Aorta (tissue), 5 donors: ENCODE measurements at places on chromosomes 1 and 21. TPM values are rescaled to one million over a fixed set of nuclear protein-coding genes. Genes with fewer than 3 reads are reported as not detected.

The PLD5 gene
- polyA plus RNA-seq = 4.5 TPM

DNA sequence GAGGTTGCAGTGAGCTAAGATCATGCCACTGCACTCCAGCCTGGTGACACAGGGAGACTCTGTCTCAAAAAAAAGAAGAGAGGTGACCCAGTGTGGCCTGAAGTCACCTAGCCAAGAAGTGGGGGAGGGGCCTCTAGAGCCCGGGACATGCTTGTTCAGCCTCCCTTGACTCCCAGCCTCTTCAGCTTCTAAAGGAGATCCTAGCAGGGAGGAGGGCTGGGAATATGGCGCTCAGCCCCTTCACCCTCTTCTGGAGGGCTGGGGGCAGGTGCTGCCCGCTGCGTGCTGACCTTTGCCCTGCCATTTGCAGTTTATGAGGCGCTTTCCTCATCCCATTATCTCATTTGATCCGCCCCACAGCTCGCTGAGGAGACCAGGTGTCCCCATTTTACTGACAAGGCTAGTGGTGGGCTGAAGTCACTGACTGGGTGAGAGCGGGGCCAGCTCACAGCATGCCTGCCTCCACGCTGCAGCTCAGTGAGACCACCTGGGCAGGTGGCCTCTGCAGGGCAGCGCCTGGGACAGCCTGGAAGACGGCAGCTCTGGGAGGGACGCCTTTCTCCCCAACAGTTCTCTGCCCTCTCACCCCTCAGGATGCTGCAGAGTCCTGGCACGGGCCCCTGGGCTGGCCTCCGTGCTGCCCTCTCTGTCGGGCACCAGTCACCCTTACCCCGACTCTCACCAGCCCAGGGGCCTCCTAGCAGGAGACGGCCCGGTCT lies 7.5 kb downstream of the ELF3 start:
- DNase-seq = no peak

The SLAMF9 gene
- polyA plus RNA-seq = not detected

DNA sequence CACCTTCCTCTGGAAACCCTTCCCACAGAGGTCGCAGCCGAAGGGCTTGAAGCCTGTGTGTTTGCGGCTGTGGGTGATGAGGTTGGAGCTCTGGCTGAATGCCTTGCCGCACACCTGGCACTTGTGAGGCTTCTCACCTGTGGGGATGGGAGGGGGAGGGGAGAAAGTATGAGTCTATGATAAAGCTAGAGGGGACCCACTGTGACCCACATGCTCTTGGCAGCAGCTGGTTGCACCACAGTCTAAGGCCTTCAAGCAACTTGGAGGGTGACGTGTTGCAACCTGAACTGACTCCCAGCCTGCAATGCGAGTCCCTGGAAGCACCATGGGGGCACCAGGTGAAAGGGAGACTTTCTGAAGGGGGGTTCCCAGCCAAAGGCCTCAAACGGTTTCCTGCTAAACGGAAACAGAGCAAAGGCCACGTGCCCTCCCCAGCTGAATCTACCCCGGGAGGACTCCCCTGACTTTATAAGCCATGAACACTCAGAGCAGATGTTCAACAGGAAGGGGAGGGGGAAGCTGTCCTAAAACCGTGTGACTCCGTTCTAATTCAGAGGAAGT lies 10.6 kb downstream of the GFI1 start:
- no peak for DNase-seq

GRCh38 chr21:46083791-46084561 lies 13.9 kb upstream of the COL6A2 start:
- no peak for DNase-seq

DNA sequence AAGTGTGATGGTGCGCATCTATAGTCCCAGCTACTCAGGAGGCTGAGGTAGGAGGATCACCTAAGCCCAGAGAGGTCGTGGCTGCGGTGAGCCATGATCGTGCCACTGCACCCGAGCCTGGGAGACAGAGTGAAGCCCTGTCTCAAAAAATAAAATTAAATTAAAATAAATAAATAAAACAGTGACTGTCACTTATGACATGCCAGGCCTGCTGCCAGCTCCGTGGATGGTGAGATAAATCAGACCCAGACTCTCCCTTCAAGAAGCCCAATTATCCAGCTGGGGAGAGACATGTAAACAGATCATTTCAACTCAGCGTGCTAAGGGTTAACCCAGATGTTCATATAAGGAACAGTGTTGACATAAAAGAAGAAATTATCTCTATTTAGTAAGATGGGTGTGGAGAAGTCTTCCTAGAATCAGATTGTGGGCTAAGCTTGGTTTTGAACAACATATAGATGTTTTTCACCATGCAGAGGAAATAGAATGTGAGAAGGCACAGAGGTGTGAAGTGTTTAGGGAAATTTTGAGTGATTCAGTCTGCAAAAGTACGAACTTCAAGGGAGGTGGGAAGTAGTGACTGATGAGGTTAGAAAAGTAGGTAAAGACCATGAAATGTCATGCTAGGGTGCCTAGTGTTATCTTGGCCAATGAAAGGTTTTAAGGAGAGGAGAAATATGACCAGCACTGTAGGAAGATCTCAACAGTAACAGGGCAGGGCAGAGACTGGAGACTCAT lies 18.3 kb downstream of the YARS1 start:
- DNase-seq = no peak

DNA sequence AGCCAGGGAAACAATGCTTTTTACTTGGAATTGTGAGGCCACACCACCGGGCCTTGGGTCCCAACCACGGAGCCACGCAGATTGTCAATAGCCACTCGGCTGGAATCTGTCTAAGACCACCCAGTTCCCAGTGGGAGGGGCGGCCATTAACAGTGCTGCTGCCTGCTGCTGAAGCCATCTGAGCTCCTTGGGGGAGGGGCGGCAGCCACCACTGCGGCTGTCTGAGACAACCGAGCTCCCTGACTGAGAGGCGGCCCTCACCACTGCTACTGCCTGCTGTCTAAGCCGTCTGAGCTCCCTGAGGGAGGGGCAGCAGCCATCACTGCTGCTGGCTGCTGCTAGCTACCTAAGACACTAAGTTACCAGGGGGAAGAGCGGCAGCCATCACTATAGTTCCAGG lies 64.3 kb downstream of the DMRTA2 start:
- DNase-seq = no peak

GRCh38 chr1:16120940-16121410 lies 34.9 kb downstream of the EPHA2 start:
- no peak for DNase-seq

- peak; percentile 88 for DNase-seq
These were observed 14.0 kb downstream of the NES start for GRCh38 chr1:156663178-156663577.

DNA sequence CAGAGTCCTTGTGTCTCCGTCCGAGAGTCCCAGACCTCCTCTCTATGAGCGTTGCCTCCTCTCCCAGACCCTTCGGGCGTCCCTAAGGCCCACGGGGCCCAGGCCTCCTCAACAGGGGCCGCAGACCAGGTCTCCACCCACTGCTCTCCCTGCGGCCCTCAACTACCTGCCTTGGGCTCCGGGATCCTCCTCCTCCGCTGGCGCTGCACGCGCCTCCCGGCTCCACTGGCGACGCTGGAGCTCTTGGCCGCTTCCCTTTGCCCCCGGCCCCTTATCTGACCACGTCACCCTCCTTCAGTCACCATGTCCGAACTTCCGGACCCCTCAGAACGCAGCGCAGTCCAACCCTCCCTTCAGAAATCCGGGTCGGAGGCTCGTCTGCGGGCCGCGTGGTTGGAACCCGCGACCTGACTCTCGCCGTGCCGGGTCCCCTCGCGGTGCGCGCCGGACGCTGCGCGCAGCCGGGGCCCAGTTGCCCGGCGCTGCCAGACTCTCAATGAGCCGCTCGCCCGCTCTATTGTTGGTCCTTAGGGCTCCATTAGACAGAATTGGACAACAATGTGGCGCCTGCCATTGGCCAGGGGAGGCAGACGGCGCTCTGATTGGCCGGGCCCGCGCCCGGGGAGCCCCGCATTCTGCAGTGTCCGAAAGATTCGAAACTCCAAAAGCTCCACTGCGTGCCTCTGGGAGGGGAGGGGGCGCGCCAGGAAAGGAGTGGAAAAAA lies at the start of gene DMRTA2:
DMRTA2 (minus strand) TSS at position 498 of the 724 bp plus-strand sequence. CDS start 1,907 bp downstream, outside the sequence.
- no peak for DNase-seq

The LCE7A gene
- not detected for polyA plus RNA-seq

DNA sequence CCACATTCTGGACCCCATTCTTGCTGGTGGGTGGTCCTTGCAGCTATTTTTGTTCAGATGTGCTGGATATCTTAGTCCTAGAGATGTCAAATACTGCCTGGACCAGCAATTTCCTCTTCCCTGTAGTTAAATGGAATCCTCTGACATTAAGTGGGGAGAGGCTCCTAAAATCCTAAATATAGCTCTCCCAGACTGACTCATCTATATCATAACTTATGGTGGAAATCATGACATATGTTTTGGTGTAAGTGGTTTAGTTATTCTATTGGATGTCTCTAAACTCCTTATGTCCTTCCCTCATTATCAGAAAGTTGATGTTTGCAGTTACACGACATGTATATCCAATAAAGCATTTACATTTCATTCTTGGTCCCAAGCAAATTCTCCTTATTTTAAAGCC lies 73.1 kb downstream of the KCNJ6 start:
- DNase-seq = no peak

GRCh38 chr1:82377201-82377884 lies 576.6 kb downstream of the ADGRL2 start:
- DNase-seq = no peak

The DENND2C gene
- 0.25 TPM for polyA plus RNA-seq

The UBE2U gene
- not detected for polyA plus RNA-seq

The GPR25 gene
- not detected for polyA plus RNA-seq

- no peak for DNase-seq
These were observed 62.1 kb downstream of the SKI start for GRCh38 chr1:2290171-2290578.

DNA sequence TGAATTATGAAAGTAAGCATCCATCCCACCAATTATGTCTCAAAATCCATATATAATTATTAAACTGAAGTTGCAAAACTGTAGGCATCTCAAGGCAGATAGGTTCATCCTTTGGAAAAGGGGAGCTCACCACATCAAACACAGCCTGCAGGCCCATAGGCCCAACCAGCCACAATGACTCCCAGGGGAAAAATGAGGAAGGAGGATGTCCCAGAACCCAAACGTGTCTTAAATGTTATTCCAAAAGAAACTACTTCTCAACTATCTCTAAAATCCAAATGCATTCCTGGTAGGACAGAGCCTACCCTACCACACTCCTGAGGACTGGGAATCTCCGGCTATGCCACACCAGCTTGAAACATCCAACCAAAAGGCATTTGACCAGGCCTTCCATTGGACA lies 12.8 kb downstream of the TIAM1 start:
- DNase-seq = no peak

DNA sequence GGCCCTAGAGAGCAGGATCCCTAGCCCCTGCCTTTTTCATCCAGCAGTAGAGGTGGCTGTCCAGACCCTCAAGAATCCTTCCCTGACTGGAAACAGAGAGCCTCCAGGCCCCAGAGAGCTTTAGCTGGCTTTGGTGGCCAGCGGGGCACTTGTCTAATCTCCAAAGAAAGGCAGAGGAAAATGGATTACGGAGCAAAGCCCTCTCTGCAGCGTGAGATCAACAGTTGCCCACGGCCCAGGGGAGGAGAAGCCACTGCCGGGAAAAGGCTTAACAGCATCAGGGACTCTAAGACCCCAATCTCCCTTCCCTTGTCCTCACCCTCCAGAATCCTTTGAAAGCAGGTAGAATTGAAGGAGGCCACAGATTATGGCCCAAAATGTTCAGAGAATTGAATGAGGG lies 35.8 kb upstream of the GRIK3 start:
- no peak for DNase-seq

GRCh38 chr1:23553231-23554126 lies 5.8 kb downstream of the ID3 start:
- no peak for DNase-seq

The TPTE gene
- polyA plus RNA-seq = 0.08 TPM

DNA sequence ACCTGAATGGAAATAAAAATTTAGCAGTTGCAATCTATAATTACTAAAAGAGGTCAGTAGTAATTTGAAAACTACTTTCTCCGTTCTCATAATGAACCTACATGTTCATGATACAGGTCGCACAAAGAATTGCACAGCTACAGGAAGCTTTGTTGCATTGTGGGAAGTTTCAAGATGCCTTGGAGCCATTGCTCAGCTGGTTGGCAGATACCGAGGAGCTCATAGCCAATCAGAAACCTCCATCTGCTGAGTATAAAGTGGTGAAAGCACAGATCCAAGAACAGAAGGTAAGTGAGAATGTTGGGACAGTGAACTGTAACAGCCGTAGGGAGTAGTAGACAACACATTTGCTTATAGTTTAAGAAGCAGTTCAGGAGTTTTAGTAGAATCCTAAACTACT lies 68.8 kb upstream of the BMP8A start:
- no peak for DNase-seq

- DNase-seq = no peak
These were observed 4.2 kb downstream of the SH2D2A start for GRCh38 chr1:156812293-156812990.

The S100A1 gene
- 7.1 TPM for polyA plus RNA-seq

GRCh38 chr21:29215709-29216108 lies 83.0 kb upstream of the BACH1 start:
- DNase-seq = no peak

- peak; percentile 95 for DNase-seq
These were observed at the start of gene NEGR1 for GRCh38 chr1:72282271-72283021. Gene NEGR1 (minus strand): TSS chr1:72282539.

- peak; percentile 34 for DNase-seq
These were observed 111.5 kb downstream of the CNIH3 start for GRCh38 chr1:224727351-224728289.

DNA sequence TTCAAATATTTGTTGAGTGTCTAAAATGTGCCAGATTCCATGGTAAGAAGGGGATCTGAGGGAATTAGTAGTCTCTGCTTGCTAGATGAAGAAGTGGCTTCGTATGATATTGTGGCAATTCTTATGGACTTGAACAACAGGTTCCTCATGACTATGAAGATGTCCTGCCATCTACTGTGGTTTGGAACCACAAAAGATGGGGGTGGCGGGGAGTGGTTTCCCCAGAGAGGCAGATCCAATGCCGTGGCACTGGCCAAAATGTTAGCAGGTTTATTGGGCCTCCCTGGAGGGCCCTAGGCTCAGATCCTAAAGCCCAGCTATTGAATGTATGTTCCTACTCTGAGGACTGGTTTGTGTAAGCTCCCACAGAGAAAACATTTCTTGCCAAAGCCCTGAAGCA lies 120.8 kb downstream of the RGS2 start:
- no peak for DNase-seq

DNA sequence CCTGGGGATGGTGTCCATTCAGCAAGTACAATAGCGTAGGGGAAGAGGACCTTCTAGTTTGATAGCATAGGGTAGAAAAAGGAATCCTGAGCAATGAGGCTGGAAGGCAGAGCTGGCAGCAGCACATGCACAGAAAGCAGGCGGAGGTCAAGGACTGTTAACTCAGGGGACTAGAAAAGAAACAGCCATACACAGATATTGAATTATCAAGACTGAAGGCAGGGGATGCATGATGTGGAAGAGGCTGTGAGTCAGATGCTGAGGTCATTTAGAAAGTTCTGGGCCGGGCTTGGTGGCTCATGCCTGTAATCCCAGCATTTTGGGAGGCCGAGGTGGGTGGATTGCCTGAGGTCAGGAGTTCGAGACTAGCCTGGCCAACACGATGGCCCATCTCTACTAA lies 65.6 kb downstream of the OPTC start:
- peak; percentile 60 for DNase-seq

DNA sequence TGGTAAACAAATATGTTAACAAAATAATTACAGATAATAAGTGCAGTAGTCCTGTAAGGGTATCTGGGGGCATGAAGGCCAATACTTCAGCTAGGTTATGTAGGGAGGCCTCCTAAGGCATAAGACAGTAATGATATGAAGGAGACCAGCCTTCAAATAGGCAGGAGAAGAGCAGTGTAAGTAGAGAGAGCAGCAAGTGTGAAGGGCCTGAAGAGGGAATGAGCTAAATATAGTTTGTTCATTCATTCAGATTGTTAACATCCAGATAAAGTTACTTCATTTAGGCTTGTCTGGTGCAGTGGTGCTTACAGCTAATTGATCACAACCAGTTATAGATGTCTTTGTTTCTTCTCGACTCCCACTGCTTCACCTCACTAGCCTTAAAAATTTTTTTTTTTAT lies 71.1 kb downstream of the EPB41 start:
- no peak for DNase-seq
